GM03348 (cell line): ENCODE measurements at places on chromosomes 16 and 17.

DNA sequence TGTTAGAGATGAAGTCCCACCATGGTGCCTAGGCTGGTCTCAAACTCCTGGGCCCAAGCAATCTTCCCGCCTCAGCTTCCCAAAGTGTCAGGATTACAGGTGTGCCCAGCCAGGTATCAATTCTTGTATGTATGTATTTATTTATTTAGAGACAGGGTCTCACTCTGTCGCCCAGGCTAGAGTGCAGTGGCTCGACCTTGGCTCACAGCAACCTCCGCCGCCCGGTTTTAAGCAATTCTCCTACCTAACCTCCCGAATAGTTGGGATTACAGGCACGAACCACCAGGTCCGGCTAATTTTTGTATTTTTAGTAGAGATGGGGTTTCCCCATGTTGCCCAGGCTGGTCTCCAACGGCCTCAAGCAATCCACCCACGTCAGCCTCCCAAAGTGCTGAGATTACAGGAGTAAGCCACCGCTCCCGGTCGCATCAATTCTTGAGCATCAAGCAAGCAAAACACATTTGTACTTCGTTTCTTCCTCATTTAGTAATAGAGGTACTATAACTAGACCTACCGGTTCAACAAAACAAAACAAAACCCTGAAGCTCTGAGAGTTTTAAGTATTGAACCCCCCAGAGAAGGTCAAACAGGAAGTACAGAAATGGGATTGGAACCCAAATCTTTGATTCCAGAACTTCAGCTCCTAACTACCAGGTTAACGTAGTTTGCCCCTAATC is 1.0 kb upstream of the ZNF500 start:
- DNase-seq = no peak

DNA sequence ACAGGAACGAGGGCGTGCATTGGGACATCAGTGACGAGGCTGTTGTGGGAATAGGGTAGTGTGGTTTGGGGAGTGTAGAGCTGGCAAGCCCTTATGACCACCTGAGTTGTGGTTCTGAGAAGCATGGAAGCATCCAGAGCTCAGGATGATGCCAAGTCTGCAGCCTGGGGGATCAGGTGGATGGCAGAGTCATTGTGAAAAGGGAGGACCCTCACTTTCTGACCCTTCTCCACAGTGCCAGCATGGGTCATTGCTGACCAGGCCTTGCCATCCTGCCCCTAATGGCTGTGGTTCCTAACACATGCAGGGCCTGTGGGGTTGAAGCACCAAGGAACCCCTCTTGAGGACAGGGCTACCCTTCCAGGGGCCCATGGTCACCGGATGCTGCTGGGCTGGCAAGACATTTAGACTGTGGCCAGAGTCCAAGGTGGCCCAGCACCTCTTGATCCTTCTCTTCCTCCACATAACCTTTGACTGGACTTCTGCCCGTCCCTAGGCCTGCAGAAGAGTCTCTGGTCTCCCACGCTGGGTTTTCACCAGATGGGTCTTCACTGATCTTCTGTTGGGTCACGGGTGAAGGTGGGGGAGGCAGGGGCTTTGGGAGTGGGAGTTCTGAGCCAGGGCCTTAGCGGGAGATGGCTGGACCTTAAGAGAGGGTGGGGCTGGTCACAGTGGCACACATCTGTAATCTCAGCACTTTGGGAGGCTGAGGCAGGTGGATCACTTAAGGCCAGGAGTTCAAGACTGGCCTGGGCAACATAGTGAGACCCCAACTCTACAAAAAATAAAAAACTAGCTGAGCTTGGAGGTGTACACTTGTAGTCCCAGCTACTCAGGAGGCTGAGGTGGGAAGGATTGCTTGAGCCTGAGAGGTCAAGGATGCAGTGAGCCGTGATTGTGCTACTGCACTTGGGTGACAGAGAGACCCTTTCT is 2.0 kb upstream of the PLA2G15 start:
- DNase-seq = no peak

DNA sequence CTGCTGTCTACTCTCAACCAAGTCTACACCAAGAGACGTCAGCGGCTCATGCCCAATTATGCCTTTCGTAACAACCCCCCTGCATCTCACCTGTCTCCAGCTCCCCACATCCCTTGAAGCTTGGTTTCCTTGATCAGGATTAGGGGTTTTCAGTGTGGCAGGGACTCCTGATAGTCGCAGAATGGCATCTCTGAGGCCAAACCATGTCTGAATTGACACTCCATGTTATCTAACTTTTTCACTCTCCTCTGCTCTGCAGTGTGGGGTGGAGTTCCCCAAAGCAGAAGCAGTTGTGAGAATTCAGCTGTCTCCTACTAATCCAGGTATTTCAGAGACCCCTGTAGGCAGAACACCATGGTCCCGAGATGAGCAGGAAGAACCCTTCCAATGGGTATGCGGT is 5.6 kb upstream of the AHSP start:
- DNase-seq = no peak

DNA sequence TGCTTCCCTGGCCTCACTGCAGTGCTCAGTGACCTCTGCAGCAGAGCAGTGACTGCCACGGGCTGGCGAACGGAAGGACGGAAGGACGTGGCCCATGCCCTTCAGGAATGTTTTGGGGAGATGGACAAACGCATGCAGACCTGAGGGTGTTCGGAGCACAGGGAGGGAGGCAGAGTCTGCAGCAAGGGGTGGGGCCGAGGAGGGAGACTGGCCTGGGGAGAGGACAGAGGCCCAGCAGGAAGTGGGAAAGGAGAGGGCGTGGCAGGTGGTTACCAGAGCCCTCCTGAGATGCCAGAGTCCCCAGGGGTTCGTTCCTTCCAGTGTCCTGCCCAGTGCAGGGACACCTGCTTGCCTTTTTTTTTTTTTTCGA is 21.9 kb downstream of the ADORA2B start:
- no peak for DNase-seq

DNA sequence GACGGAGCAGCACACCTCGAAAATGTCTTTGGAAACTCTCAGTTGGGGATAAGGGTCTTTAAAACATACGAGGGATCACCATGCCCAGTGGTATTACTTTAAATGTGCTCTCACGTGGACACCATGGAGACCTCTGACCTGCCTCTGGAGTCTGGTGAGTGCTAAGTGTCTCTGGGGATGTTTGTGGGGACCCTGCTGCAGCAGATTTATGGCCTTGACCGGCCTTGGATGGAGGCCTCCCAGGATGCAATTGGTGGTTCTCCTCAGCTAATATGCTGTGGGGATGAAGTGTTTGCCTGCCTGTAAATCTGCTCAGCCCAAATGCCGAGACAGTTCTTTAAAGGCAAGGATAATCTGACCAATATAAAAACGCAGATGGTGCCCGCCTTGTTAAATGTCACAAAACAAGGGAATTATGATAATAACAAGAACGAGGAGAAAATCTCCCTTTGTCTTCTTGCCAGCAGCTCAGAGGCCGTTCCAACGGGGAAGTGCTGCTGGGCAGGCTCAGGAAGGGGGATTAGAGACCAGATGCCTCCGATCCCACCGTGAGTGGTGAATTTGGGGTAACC is 154.4 kb downstream of the ABCC12 start:
- no peak for DNase-seq

DNA sequence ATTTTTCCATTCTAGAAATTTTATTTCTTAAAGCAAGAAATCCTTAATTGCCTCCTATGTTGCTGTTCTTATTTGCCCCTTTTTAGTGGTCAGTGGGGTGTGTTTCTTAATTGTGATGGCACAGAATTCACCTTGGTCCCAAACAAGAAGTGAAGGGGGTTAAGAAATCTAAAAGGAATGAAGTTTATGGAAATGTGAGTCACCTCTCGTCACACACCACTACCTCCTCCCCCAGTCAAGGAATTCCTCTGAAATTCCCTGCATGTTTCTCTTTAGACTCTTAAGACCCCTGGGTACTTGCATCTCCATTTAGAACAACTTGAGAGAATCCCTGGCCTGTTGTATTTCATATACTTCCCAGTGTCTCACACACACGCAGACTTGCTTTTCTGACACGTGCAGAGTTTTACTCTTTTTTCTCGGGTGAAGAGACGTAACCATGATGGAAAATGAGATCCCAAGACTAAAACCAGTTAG is 247.4 kb downstream of the PRKCA start:
- peak; percentile 73 for DNase-seq

- DNase-seq = no peak
Measured at GRCh38 chr17:40134184-40134583, 6.2 kb upstream of the CASC3 start.

DNA sequence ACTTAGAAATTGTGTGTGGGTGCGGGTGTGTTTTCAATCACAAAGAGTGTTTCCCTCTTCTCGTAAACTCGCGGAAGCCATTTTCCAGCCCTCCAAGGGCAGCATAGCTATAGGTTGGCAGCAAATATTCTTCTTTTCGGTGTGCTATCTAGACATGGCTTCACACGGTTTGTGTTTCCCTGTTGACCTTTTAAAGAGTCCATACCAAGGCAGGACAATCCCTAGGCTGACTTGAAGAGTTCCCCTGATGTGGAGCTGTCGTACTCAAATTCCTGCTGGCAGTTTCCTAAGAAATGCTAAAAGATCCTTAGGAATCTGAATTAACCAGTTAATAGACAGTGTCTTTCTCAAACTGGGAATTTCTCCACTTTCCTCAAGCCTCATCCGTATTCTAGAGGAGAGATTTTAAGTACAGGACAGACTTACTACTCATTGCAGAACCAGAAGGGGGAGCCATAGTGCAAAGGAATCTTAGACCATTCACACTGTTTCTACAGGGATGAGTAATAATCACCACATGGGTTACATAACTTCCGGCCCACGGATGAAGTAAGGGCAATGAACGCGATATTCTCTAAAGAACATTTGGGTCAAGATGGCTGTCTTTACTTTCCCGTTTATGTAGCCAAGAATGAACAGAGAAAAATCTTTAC is 288.6 kb upstream of the ELAC2 start:
- peak; percentile 65 for DNase-seq
